ENCODE measurements at places on chromosomes 1 and 21.
A peak's percentile ranks its signal among the peaks of the same experiment; 100 is the strongest.

GRCh38 chr1:114318961-114319360, 165.3 kb upstream of the SYT6 start:
- no peak for DNase-seq

- DNase-seq: peak; percentile 49
Measured at GRCh38 chr1:81121306-81121705, 679.4 kb upstream of the ADGRL2 start.

DNA sequence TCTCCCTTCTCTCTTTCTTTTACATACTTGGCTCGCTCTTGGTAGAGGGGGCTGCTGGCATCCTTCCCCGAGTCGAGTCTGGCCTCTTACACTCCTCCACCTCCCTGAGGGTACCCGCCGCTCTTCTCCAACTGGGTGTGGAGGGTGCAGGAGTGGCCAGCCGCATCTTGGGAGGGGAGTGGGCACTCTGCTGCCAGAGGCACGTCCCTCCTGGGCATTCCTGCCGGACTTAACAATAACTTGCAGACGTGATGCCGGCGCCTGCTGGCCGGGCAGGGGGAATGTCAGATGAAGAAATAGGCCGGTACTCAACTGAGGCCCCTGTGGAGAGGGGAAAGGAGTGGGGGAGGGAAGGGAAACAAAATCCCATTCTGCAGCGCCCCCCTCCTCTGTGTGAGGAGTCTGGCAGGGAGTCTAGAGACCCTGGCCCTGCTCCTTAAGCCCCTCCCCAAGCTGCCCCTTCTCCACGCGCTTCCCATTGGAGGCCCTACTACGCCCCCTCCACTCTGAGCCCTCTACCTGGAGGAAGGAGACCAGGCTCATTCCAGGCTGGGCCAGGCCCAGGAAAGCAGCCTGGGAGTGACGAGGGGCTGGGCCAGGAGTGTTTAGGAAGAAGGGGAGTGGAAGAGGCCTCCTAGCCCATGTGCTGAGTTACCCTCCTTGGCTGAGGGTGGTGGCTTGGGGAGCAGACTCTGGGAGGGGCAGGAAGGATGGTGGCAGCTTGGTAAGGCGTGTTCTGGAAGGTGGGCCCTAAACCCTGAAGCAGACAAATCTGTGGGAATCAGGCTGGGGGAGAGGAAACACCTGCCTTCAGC, 1.8 kb downstream of the ATP2B4 start:
- no peak for DNase-seq

DNA sequence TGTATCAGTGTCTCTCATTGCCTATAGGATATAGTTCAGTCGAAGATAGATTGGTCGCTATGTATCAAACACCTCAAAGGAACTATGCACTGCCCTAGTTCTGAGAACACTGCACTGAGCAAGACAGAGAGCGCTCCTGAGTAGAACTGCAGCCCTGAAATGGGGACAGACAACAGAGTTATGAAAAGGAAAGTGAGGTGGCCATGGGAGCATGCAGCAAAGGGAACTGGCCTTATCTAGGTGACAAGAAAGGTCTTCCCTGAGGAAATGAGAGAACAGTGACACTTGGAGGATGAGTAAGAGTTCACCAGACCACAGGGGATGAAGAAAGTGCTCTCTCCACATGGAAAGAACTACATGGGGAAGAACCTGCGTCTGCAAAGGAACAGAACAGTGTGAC, 7.5 kb upstream of the G0S2 start:
- DNase-seq: peak; percentile 78

DNA sequence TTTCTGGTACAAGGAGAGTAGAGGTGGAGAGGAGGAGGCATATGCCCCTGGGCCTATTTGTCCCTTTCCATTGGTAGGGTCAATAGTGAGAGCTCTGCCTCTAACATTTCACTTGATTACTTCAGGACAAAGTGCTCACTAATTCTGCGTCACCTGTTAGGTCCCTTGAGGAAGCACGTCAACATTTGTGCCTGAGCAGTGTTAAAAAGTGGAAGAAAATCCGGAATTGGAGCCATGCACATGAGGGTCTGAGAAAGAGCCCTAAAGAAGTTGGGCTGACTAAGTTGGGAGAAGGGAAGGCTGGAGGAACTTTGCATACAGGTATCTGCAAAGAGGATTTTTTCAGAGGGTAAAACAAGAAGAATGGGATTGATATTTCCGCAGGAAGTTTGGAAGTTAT, 1.9 kb downstream of the SLC25A44 start:
- no peak for DNase-seq

DNA sequence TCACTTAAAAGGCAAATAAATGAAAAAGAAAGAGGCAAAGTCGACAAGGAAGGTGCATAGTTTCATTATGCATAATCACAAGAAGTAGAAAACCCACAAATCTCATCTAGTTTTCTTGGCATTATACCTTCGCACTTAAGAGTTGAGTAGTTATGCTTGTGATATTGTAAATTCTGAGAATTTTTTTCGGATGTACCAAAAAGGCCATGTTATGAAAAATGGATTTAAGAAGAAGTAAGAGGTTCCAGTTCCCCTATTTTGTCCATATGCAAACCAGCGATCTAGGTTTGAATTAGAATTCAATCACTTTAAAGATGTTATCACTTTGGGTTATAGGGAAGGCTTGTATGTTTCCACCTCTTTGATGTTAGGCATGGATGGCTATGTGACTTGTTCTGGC, 7.9 kb upstream of the ERICH3 start:
- DNase-seq: no peak

GRCh38 chr1:112998592-112999235, 42.7 kb upstream of the SLC16A1 start:
- no peak for DNase-seq

GRCh38 chr1:104064399-104064798, 314.7 kb downstream of the AMY1C start:
- DNase-seq: no peak

DNA sequence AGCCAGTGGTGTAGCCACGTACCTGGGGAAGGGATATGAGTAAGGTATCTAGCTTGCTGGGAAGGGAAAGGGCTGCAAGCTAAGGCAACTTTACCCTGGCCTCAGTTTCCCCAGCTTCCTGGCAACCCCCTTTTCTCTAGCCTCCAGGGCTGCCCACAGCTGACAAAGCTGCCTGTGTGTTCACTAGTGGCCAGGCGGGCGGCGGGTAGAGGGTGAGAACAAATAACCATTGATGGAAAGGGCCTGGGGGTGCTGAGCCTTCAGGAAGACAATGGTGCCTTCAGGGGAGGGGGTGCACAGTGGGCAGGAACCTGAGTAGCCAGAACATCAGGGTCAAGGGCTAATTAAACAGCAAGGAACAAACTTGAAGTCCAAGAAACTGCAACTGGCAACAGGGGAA, 6.1 kb downstream of the CERS2 start:
- no peak for DNase-seq

- DNase-seq: no peak
Measured at GRCh38 chr1:8429549-8430110, 111.7 kb downstream of the SLC45A1 start.

- no peak for DNase-seq
Measured at GRCh38 chr1:12138196-12139168, 28.3 kb upstream of the TNFRSF1B start.

- no peak for DNase-seq
Measured at GRCh38 chr1:27876341-27877114, 4.2 kb downstream of the THEMIS2 start.

- no peak for DNase-seq
Measured at GRCh38 chr1:225699336-225699735, 46.4 kb upstream of the ENAH start.

- no peak for DNase-seq
Measured at GRCh38 chr1:117820694-117821381, 108.6 kb downstream of the GDAP2 start.

DNA sequence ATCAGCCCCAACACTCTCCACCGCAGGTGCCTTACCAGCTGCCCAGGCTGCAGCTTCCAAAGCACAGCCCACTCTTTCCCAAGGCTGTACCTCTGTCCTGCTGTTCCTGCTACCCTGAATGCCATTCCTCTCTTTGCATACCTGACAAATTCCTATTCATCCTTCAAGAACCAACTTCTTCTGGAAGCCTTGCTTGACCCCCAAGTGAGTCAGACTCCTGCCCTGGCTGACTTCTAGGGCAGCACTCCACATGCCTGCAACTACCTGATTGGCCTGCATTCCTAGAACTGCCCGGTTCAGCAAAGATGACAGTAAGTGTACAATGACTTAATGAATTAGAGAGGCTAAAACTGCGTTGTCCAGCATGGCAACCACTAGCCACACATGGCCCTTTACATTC, 20.8 kb upstream of the PDZK1IP1 start:
- no peak for DNase-seq

GRCh38 chr1:56297904-56298303, 281.5 kb downstream of the PLPP3 start:
- no peak for DNase-seq

DNA sequence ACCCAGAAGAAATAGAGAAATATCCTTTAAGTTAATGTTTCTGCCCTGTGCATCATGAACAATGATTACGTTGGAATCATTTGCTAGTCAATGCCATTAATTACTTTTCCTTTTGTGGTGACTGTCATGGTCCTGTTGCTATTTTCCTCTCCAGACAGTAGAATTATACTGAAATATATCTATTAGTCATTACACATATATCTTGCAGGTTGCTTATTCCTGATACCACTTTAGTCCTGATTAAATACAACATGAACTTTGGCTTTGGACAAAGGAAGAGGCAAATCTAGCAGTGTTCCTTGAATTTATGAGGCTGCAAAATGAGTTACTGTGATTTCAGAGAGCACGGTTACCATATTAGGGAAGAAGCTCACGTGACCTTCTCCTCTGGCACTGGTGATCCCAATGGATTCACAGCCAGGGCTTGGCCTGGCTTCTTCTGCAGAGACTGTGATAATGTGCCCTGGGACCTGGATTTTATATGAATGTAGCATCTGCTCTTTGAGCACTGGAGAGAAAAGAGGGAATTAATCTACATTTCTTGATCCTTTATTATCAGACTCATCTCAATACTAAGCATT, 12.4 kb upstream of the KRTAP19-8 start:
- no peak for DNase-seq

- DNase-seq: no peak
Measured at GRCh38 chr1:59096501-59096900, 200.4 kb upstream of the FGGY start.

DNA sequence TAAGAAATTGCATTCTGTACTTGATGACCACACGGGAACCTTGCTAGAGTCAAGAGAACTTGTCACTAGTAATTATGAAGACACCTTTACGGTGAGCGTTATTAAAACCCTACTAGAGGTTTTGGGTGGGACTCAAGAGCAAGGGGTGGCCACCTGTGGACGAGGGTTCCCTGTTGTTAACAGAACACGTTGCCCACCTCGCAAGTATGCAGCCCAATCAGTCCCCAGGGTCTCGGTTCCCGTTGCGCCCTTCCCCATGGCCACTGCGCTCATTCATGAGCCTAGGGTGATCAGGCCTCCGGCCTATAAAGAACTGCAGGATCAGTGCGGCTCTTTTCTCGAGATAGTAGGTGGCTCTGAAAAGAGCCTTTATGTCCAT, 30.2 kb upstream of the RNF187 start:
- DNase-seq: no peak

- DNase-seq: no peak
Measured at GRCh38 chr1:81029266-81029665, 771.5 kb upstream of the ADGRL2 start.

GRCh38 chr1:17292299-17293160, 15.5 kb upstream of the PADI4 start:
- no peak for DNase-seq

DNA sequence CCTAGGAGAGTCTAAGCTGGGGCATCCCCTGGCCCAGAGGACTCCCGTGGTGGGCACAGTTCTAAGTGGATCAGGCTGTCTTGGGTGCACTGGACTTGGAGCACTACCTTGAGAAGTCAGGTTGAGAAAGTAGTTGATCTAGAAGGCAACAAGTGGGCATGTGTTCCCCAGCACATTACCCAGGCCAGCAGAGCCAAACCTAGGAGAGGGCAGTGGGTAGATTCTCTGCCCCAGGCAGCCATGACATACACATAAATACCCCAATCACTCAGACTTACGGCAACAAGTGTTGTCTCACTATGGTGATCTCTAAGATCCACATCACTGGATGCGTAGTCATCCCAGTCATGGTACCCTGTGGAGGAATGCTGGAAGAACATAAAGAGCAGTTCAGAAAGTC, 1.6 kb upstream of the PMF1 start:
- DNase-seq: no peak

- no peak for DNase-seq
Measured at GRCh38 chr1:4122513-4123160, 222.6 kb upstream of the C1orf174 start.

DNA sequence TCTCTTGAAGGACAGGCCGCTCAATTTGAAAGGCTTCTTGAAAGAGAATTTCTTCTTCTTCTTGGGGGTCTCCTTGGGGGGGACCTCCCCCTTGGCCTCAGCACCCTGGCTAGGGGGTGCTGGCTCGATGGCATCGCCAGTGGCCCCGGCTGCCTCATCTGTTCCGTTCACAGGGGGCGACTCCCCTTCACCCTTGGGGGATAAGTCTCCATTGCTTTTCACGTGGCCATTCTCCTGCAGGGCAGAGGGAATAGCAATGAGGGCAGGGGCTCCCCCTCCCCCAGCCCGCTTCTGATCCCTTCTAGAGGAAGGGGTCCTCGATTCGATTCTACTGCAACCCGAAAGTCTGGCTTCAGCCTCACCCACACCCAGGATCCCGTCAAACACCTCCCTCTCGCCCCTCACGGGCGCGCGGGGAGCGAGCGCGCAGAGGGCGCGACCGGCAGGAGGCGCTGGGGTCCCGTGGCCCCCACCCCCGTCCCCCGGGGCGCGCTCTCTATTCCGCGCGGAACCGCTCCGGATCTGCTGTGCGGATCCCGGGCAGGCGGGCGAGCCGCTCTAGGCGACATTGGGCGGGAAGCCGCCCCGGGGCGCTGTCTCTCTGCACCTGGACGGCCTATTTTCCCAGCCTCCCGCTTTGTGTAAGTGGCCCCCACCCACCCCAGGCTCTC, 1.0 kb downstream of the MARCKSL1 start:
- DNase-seq: peak; percentile 51

- no peak for DNase-seq
Measured at GRCh38 chr1:92503926-92504285, 17.2 kb upstream of the GFI1 start.

- DNase-seq: no peak
Measured at GRCh38 chr1:213973129-213973528, 14.6 kb upstream of the PROX1 start.

GRCh38 chr1:200198236-200198635, 170.7 kb downstream of the NR5A2 start:
- no peak for DNase-seq

DNA sequence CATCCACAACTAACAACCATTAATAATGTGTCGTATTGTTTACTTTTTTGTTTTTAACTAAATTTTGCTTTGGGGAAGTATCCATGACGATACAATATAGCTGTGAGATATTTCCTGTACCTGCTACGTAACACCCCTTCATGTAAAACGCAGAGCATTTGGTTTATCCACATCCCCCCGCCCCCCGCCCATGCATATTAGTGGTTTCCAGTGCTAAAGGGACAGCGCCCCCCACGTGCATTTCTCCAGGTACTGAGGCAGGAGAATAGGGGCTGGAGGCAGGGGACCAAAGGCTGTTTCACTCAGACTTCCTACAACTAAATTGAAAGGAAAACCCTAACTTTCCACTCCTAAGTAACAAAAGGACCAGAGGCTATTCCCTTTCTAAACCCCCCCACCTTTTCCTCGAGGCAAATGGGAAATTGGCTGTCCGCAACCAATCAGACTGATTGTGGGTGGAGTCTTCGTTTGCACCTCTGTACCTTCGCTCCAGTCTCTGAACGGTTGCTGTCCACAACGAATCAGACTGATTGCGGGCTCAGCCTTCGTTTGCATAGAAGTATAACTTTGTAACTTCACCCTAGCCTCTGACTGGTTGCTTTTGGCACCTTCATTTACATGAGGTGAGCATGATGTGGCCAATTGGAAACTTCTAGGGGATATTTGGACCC, 12.2 kb upstream of the RIPK4 start:
- DNase-seq: no peak

Measured in inflammatory macrophage treated with lipopolysaccharide for 1 hour (primary cell).